ENCODE measurements at places on chromosomes 7 and 10.

- DNase-seq: no peak
Measured at GRCh38 chr10:103353281-103353680, 2.3 kb upstream of the PCGF6 start.

GRCh38 chr10:31602541-31603234 lies 283.7 kb downstream of the ZEB1 start:
- DNase-seq: no peak

GRCh38 chr10:133173860-133174640 lies 14.0 kb downstream of the KNDC1 start:
- no peak for DNase-seq

GRCh38 chr7:72924386-72924732 lies 536 bp upstream of the POM121 start:
- DNase-seq: no peak
